CD4-positive, alpha-beta memory T cell (primary cell): ENCODE measurements at places on chromosomes 2 and 18.

- DNase-seq = no peak
Observed at GRCh38 chr2:43171789-43172188, 54.6 kb downstream of the ZFP36L2 start.

- peak; percentile 4 for DNase-seq
Observed at GRCh38 chr2:47008381-47009252, 93.0 kb upstream of the MCFD2 start.

DNA sequence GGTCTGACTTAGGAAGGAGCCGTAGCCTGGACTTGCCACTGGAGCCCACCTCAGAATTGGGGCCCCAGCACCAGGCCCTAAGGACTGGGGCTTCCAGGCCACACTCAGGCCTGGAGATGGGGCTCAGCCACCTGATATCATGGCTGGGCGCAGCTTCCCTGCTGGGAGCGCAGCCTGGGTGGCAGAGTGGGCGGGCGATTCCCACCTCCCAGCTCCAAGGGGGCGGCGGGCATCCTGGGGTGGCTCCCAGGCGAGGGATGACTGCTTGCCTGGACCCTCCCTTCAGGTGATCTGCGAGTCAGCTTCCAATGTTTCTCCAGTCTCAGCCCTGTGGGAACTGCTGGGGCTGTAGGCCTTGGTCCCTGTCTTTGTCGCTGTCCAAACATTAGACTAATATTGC is 20.1 kb downstream of the GPR35 start:
- no peak for DNase-seq

DNA sequence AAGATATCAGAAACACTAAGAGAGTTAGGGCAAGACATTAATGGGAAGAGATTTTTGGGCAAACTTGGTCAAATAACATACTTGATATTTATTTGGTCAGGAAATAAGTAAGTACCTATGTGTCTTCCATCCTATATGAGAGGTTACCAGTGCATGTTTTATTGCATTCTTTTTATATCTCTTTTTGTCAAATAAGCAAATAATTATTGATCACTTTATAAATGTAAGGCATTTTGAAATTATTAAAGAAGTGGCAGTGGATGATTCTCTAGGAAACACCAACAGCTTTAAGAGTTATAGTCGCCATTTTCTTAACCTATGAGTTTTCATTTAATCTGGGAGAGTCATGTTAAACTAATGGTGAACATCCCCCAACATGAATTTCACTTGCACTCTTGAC is 453.3 kb downstream of the MEIS1 start:
- DNase-seq = no peak

DNA sequence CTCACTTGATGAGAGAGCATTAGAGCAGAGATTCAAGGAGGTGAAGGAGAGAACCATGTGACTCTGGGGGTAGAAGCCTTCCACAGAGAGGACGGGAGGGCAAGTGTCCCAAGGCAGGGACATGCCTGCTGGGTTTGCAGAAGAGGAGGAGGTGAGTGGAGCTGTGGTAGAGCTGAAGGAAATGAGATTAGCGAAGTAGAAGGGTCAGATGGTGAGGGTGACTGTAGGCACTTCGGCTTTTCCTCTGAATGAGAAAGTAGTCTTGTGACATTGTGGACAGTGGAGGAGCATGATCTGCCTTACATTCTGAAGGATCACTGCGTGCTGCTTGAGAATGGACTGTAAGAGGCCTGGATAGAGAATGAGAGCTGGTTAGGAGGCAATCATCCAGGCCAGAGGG is 126.0 kb downstream of the NXPH2 start:
- DNase-seq = no peak

DNA sequence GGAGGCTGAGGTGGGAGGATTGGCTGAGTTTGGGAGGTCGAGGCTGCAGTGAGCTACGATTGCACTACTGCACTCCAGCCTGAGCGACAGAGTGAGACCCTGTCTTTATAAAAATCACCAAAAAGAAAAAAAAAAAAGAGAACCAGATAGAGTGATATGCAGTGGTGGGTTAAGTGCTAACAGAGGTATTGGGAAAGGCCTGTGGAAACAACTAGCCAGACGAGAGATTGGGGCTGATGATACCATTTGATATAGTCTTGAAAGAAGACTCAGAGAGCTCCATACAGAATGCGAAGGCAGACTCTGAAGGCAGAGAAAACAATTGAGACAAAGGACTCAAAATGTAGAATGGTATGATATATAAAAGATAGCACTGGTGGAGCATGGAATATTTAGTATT is 134.1 kb downstream of the CDC42EP3 start:
- DNase-seq = no peak

DNA sequence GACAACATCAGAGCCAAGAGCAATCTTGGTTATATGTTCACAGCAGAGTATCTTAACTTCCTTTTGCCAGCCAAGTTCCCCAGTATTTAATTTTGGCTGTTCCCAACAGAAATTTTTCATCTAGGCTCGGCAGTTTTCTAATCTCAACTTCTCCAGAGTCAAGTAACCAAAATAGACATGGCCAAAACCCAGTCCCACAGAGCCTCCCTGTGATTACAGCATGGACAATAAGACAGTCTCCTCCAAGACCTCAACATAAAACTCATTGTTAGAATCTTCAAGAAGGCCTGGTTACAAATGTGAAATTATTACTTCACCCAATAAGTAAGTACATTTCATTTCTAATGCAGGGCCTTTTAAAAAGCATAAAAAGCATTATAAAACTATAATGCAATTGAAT is 445.7 kb downstream of the NCKAP5 start:
- DNase-seq = no peak
